ENCODE measurements at places on chromosomes 1 and 21. TPM values are rescaled to one million over a fixed set of nuclear protein-coding genes. Genes with fewer than 3 reads are reported as not detected.

The DISP1 gene
- total RNA-seq, result 23.2 TPM

The NPHP4 gene
- 8.2 TPM for total RNA-seq

The BRINP3 gene
- total RNA-seq, result 1.5 TPM

The FAM72D gene
- not detected for total RNA-seq

The ATP1A2 gene
- total RNA-seq, result 316 TPM

The FLG2 gene
- total RNA-seq, result not detected

The ADCY10 gene
- 1.9 TPM for total RNA-seq

The NECTIN4 gene
- not detected for total RNA-seq

The FTCD gene
- total RNA-seq, result 0.85 TPM

The ADORA3 gene
- total RNA-seq, result 3.6 TPM

The DPH2 gene
- total RNA-seq, result 69.3 TPM

The ZSWIM5 gene
- 1.2 TPM for total RNA-seq

The LYPD8 gene
- total RNA-seq, result not detected

The CFAP74 gene
- not detected for total RNA-seq

The DDOST gene
- total RNA-seq, result 142 TPM

The C1orf116 gene
- total RNA-seq, result not detected

The KRTAP7-1 gene
- not detected for total RNA-seq

The CCDC185 gene
- not detected for total RNA-seq

The OR2T33 gene
- total RNA-seq, result not detected

The CSRP1 gene
- 948 TPM for total RNA-seq

The KCNC4 gene
- 8.4 TPM for total RNA-seq

The OR6K3 gene
- not detected for total RNA-seq

The USF1 gene
- 68.5 TPM for total RNA-seq

The VPS26C gene
- 137 TPM for total RNA-seq

The PTGFR gene
- 0.85 TPM for total RNA-seq

The MATN1 gene
- total RNA-seq, result 0.85 TPM

The RORC gene
- not detected for total RNA-seq

The SPRR3 gene
- 0.53 TPM for total RNA-seq

Measured in ascending aorta (tissue), 2 donors.